Astrocyte (in vitro differentiated cells and primary cell): ENCODE measurements at places on chromosomes 12 and 14. TPM values are rescaled to one million over a fixed set of nuclear protein-coding genes. Genes with fewer than 3 reads are reported as not detected.

GRCh38 chr14:77641534-77642341, 25.3 kb upstream of the SPTLC2 start:
- H3K4me1 ChIP-seq, result peaks cover 25% of the 10 kb centered on the region
- H3K27ac ChIP-seq, result peak overlapping the region; percentile 7
- H3K36me3 ChIP-seq, result no peaks in the 10 kb centered on the region
- peak overlapping the region; percentile 45 for H3K4me3 ChIP-seq

DNA sequence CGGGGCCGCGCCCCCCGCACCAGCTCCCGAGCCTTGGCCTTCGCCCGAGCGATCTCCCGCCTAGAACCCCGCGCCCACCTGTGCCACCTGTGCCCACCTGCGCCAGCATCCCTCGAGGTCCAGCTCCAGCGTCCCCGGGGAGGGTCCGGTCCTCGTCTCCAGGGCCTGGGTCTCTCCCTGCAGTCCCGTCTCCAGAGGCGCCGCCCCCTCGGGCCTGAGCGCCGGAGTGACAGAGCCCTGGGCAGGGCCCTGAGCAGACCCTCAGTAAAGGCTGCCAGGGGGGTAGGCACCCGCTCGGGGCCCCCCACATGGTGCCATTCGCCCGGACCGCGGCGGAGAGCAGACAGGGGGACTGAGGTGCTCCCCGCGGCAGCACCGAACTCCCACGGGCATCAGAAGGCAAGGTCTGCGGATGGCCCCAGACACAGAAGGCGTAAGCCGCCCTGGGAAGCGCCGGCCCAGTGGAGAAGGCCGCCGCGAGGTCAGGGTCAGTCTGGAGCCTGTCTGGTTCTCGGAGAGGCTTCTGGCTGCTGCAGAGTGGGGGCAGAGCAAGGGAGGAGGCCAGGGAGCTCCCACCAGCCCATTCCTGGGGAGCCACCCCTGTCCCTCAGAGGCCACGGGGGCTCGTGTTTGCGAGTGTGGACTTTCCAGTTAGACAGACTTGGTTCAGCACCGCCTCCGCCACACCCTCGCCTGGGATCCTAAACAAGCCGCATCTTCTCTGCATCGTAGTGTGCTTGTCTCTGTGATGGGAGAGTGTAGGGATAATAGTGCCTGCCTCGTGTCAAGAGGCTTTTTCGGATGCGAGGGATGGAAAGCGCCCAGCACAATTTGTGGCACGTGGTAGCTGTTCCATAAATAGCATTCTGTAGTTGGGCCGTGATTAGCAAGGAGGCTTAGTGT, 1.1 kb upstream of the PPP1R13B start:
- H3K4me1 ChIP-seq, result no peaks in the 10 kb centered on the region
- H3K27ac ChIP-seq, result no peak overlapping the region
- H3K36me3 ChIP-seq, result no peaks in the 10 kb centered on the region
- peaks cover 16% of the 10 kb centered on the region for H3K27me3 ChIP-seq
- no peak for DNase-seq
- H3K4me3 ChIP-seq, result peak overlapping the region; percentile 56

GRCh38 chr12:119704065-119704747, 36.3 kb downstream of the PRKAB1 start:
- H3K4me3 ChIP-seq, result no peak overlapping the region
- H3K4me1 ChIP-seq, result peaks cover 7% of the 10 kb centered on the region
- peak; percentile 18 for DNase-seq
- H3K27me3 ChIP-seq, result no peaks in the 10 kb centered on the region
- H3K36me3 ChIP-seq, result peaks cover 6% of the 10 kb centered on the region

TSPAN19 gene
- not detected in 2 replicates for total RNA-seq

ORAI1 gene
- total RNA-seq, result 16.5 and 20.4 TPM in 2 replicates

SPX gene
- total RNA-seq, result 19.8 and 26.1 TPM in 2 replicates
